ENCODE measurements at places on chromosomes 11 and 22.

- DNase-seq, result no peak
Measured at GRCh38 chr11:80519596-80520506, 1079.0 kb upstream of the TENM4 start.

- no peak for DNase-seq
Measured at GRCh38 chr11:77519847-77520246, 46.0 kb upstream of the PAK1 start.

GRCh38 chr22:41480397-41480735 lies 11.4 kb downstream of the ACO2 start:
- no peak for DNase-seq

- DNase-seq, result no peak
Measured at GRCh38 chr22:50308986-50309600, 1.6 kb upstream of the PLXNB2 start.

- DNase-seq, result no peak
Measured at GRCh38 chr11:57015679-57016078, 27.0 kb downstream of the OR5AK2 start.

DNA sequence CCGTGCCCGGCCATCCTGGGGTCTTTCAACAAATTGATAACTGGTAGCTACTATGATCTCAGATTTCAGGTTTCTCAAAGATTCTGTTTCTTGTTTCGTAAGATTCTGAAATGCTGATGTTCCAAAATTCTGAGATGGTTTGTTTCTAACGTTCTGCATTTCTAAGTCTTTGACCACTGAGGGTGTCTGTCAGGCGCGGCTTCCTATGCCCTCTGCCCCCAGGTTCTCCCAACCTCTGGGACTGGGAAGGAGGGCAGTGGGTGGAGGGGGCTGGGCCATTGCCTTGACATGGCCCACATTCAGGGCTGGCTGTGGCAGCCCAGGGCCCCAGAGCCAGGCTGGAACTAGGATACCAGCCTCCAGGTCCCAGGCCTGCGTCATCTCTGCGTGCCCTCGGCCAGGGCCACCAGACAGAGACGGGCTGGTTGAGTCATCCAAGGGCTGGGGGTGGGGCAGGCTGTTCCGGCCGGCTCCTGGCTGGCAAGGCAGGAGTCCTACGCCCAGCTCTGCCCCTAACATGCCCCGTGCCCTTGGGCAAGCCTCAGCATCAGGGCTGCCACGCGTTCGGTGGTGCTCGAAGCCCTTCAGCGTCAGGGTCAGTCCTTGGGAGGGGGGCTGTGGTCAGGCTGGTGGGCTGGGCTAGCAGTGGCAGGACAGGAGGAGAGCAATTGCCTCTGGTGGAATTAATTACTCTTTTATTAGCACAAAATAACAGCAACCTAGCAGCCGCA lies 5.2 kb downstream of the TMEM134 start:
- peak; percentile 96 for DNase-seq

- no peak for DNase-seq
Measured at GRCh38 chr11:34495239-34495723, 18.3 kb downstream of the ELF5 start.

- no peak for DNase-seq
Measured at GRCh38 chr11:29255401-29255800, 761.4 kb downstream of the KCNA4 start.

DNA sequence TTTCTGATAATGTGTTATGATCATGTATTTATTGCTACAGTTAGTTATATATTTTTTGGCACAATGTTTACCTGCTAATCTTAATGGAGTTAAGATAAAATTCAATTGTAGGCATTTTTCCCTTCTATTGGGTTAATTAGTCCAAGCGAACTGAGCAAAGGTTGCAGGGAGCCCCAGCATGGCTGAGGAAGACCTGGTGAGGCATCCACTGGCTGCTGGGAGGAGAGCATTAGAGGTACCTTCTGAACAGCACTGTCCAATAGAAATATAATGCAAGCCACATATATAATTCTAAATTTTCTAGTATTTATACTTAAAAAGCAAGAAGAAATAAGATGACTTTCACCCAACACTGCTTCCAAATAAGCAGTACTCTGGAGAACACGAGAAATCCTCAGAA lies 689 bp upstream of the TMEM126A start:
- DNase-seq, result no peak

DNA sequence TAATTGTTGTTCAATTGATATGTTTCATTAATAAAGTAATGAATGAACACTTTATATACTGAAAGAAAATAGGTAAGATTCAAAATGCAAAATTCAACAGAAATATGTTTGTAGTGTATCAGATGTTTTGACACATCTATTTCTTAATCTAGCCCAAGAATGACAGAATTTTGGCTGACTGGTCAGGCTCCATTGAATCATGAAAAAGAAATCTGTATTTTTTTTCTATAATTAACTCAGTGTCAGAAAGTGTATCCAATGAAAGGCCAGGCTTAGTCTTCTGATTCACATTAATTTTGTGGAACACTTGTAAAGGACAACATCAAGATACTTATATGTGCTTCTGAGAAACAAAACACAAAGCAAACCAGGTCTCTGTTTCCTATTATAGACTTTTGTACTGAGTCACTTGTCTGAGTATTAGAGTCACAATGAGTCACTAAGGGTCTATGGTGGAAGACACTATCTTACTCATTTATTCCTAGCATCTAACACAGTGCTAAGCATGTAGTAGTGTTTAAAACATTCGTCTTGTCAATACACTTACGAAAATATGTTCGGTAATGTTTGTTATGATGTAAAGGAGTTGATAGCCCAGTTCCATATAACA lies 297.7 kb upstream of the CCDC90B start:
- DNase-seq, result no peak

GRCh38 chr11:78583889-78584288 lies 9.2 kb upstream of the NARS2 start:
- no peak for DNase-seq

DNA sequence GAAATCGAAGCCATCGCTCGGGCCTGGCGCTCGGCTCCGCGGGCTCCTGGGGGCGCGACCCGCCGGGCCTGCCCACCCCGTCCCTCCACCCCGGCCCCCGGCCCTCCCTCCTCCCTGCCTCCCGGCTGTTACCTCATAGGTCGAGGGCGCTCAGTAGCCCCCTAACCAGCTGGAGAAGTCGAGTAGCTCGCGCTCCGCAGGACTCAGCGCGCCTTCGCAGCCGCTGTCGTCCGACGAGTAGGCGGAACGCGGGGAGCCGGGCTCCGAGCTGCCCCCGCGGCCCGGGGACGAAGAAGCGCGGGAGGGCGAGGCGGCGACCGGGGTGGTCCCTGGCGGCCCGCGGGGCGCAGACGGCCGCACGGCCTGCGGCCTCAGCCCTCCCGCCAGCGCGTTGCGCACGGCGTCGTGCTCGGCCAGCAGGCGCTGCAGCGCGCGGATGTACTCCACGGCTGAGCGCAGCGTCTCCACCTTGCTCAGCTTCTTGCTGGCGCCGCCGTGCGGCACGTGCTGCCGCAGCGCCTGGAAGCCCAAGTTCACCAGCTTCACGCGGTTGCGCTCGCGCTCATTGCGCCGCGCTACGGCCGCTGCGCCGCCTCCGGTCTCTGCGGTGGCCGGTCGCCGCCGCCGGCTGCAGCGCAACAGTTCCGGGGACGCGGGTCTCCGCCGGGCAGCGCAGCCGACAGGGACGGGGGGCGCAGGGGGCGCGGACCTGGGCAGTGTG lies 627 bp downstream of the ASCL2 start:
- DNase-seq, result peak; percentile 73

DNA sequence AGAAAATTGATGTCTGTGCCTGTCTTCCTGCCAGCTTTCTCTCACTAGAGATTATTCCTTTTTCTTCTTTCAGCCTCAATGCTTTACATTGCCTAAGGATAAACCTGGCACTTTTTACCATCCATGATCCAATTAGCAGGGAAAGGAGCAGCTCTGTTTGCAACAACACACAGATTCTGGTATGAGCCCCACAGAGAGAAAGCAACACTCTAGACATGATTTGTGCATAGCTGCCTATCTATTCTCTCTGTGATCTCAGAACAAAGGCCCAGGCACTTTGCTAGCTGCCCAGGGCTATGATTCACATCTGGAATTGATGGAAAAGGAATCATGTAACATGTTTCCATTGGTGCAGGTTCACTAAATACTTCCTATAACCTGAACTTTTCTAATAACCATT lies 685.0 kb downstream of the ETS1 start:
- no peak for DNase-seq

GRCh38 chr22:23922921-23923320 lies 28.7 kb downstream of the MIF start:
- DNase-seq, result no peak

GRCh38 chr11:70473873-70474690 lies 75.8 kb downstream of the CTTN start:
- DNase-seq, result no peak

DNA sequence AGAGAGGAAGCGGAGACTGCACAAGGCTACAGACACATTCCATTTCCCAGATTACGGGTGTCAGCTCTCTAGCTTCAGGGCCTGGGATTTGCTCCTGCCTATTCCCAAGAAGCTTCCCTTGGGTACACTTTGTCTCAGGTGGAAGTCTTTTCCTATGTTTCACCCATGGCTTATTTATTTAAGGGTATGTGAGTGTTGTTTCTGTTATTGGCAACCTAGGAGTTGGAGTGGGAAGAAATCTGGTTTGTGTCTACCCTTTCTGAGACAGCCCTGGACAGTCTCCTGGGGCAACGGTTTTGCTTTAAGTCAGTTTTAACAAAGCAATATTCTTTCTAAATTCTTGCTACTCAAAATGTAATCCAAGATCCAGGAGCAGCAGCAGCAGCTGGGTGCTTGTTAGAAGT lies 127.0 kb downstream of the MICAL2 start:
- DNase-seq, result no peak

GRCh38 chr11:61034111-61034510 lies 62.6 kb downstream of the CD6 start:
- no peak for DNase-seq

DNA sequence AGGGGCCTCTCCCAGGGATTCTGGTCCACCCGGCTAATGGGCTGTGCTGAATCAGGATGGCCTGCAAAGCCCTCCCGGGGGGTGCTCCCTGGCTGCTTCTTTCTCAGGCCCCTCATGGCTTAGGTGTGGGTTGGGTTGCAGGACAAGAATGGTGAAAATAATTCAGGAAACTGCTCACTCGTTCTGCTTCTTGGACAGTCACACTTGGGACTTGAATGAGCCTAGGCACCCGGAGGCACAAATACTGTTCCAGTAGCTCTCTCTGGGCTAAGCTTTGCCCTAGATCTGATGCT lies 83.2 kb downstream of the TRIM29 start:
- DNase-seq, result no peak

GRCh38 chr11:13076961-13077360 lies 67.8 kb downstream of the RASSF10 start:
- DNase-seq, result peak; percentile 28

- no peak for DNase-seq
Measured at GRCh38 chr22:23547818-23548500, 32.1 kb downstream of the IGLL1 start.

DNA sequence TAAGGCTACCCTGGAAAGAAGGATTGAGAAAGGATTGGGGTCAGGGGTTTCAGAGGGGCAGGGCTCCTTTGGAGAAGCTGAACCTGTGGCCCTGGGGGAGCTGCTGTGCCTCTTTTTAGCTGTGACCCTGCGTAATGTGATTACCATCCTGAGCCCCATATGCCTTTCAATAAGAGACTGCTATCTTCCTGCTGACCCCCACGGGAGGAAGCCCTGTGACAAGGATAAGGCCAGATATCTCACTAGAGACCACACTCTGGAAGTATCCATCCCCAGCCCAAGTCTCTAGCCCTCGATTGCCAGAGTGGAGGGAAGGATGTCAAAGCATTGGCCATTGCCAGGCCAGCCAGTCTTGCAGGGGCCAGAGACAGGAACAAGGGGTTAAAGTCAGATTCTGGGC lies 4.8 kb upstream of the SLC39A13 start:
- no peak for DNase-seq

DNA sequence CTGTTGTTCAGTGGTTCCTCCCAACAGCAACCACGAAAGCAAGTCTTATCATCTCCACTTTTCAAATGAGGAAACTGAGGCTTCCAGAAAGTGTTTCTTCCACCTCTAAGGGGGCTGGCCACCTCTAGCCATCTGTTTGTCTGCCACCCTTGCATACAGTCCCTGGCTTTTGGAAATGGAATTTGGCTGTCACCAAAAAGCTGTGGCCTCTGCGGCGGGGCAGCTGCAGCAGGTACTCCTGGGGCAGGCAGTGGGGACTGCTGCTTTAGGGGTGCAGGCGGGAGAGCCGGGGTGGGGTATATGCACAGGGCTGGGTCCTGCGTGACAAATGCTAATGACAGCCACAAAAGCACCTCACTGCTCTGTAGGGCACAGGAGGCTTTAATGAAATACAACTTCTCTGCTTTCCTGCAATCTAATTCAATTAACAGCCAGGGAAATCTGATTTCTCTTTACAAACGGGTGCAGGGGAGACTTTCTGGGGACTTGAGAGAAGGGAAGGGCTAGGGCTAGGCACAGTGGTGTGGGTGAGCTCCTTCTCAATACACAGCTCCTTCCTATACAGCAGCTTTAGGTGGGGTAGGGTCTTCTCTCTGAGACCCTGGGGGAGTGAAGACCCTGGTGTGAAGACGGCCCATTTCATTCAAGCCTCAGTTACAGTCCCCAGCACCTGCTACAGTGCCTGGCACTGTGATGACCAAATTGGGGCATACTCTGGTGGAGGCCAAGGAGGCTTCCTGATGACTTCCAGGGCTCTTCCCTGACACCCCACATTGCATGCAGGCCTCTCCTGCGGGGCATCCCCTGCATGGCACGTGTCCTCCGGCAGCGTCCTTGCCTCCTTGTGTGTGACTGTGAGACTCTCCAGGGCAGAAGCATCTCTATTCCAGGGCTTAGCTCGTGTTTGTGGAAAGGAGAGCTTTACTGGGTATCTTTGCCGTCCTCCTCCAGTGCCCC lies 161.6 kb downstream of the CEP164 start:
- DNase-seq, result no peak

DNA sequence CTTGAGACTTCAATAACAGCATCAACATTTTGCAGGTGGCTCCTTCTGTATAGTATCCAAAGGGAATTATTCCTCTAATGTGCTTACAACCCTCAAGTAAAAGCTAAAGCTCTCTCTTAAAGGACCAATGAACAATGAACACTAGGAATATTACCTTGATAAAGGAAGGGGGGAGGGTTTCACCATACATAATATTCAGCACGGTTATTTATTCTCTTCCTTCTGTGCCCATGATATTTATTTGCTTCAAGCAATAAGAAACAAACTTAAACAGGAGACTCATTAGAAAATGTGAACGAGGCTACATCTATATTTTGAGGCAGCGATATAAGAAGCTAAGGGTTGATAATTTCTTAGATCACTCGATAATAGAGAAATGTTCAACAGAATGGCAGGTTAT lies 21.2 kb downstream of the BLID start:
- DNase-seq, result no peak

GRCh38 chr11:117073539-117073938 lies 24.7 kb downstream of the SIK3 start:
- DNase-seq, result no peak

DNA sequence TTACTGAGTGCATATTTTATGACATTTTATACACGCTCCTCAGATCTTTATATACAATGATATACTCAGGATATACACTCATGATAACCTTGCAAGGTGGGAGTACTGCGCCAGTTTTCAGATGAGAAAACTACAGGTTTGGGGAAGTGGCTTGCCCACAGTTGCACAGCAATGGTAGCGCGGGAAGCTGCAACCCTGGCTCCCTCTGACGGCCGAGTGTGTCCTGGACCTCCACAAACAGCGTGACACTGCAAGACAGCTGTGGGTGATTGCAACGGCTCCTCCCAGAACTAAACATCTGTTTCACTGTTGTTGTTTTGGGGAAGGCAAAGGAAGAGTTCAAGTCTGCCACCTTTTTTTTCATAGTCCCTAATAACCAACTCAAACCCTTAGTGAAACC lies 47.0 kb downstream of the PACSIN2 start:
- DNase-seq, result no peak

All from HT-29 (cell line).